ENCODE measurements at places on chromosomes 11 and 22.

DNA sequence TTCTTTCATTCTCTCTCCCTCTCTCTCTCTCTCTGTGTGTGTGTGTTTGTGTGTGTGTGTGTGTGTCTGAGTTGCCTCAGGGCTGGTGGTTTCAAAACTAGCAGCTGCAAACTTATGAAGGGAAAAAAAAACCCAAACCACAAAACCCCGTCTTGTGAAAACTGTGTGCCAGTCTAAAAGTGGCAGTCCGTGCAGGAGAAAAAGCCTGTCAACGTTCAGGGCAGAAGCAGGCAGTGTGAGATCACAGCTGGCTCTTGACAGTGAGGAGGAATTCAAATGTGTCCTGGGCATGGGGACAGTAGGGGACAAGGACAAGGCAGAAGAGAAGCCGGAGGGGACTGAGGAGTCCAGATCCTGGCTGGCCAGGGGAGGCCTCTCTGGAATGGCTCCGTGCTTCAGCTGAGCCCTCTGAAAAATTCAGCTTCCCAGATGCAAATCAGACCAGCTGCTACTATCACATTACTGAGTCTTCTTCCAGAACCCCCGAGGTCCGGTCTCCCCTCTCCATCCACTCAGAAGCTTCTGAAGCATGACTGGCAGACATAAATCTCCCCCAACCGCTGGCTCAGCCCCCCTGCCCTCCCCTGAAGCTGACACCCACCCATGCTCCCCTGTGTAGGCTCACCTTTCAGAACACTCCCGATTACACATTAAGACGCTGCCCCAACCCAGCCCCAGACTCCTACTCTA lies 31.9 kb downstream of the FLI1 start:
- DNase-seq = peak; percentile 37

DNA sequence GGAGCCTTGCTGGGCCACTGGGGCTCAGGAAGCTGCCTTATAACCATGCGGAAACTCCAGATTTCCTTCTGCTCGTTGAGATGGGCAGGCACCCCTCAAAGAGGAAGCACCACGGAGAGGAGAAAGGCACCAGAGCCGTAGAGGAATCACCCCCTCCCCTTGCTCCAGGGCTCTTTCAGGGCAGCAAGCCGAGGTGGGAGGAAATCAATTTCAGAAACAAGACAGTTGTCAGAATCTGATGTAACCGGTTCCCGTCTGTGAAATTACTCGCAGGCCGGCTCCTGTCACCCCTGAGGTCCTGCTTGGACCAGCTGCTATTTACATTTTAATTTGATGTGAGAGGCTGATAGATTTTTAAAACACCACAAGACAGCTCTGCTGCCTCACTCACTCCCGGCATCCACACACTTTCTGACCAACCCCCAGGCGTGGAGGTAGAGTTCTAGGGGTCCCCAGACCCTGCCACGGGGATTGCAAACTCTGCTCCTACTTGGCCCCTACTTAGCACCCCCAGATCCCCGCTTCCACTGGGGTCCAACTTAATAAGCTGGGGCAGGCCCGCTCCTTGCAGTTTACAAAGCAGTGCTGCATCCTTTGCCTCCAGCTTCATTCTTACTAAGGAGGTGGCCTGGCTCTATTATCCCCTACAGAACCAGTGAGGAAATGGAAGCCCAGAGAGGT lies 162.5 kb downstream of the CEP164 start:
- DNase-seq = no peak

DNA sequence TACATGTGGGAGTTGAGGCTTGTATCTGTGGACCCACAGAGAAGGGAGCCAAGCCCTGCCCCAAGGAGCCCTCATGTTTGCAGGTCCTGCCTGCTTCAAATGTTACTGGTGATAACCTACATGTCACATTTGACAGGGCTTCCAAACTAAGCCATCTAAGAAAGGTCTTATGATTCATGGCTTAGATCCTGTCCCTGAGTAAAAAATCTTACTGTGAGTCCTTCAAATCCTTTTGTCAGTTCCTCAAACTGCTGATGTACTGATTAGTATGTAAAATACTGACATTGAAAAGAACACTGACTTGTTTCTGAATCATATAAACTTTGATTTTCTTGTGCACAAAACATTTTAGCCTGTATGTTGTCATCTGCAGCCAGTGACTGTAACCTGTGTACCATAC lies 1.0 kb upstream of the PANX1 start:
- DNase-seq = no peak

DNA sequence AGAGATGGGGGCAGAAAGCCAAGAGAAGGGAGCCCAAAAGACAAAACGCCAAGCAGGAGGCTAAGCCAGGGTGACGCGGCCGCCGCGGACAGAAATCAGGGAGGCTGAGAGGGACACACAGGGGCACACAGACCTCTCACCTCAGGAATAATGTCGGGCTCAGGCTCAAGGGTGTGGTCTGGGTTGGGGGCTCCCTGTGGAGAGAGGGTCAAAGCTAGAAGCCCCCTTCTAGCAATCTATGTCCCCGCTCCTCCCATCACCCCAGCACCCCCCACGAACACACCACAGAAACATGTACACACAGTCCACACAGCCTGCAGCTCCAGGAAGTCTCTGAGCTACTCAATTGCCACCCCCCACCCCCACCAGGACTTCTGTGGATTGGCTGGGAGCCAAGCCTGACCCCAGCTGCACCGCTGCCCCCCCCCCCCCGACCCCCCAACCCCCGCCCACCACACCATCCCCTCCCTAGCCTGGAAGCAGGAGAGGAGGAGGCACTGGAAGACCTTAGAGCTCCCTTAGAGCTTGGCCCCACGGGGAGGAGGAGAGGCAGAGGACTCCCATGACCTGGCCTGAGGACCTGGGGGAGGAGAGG lies 6.9 kb downstream of the BCL9L start:
- no peak for DNase-seq

- DNase-seq = no peak
These were observed 14.9 kb downstream of the MMP20 start for GRCh38 chr11:102610200-102610599.

- DNase-seq = no peak
These were observed 24.3 kb upstream of the DEPDC7 start for GRCh38 chr11:32991427-32991826.

DNA sequence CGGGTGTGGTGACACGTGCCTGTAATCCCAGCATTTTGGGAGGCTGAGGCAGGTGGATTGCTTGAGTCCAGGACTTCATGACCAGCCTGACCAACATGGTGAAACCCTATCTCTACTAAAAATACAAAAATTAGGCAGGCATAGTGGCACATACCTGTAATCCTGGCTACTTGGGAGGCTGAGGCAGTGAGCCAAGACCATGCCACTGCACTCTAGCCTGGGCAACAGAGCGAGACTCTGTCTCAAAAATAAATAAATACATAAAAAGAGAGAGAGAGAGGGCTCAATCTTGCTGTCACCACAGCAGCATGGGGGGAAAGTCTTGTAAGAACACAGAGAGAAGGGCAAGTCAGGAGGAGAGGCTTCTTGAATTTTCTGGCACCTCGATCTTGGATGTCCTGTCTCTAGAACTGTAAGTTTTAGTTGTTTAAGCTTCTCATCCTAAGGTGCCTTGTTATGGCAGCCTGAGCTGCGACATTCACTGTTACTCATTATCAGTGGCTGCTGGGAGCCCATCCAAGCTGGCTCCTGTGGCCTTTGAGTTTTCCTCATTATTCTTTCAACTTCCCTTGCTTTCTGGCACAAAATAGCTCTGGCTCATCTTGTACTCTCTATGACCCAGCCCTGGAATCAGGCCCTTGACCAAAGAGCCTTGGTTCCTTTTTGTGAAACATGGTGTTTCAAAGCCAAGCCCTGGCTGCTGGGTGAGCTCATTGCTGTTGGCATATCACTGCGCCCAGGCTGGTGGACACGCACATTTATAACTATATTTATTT lies 8.0 kb upstream of the PSMC3 start:
- no peak for DNase-seq

GRCh38 chr11:88411265-88411664 lies 73.7 kb upstream of the CTSC start:
- DNase-seq = peak; percentile 85

GRCh38 chr22:21457023-21457787 lies 10.0 kb upstream of the TMEM191C start:
- peak; percentile 78 for DNase-seq

- peak; percentile 66 for DNase-seq
These were observed 3.1 kb upstream of the IGF2 start for GRCh38 chr11:2142300-2142759.

DNA sequence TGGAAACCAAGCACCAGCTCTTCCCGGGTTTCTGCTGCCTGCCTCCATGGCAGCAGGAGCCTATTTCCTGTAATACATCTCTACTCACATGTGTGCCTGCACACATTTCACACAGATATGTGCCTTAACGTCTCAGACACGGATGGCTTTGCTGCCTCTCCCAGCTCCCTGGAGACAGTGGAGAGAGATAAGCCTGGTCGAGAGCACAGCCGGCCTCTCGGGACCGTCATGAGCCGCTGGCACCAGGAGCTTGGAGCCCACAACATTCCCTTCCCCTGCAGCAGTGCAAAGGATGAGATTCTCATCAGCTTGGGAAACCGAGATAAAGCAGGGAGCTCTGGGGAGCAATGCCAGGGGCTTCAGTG lies 587.7 kb downstream of the BRD1 start:
- no peak for DNase-seq

DNA sequence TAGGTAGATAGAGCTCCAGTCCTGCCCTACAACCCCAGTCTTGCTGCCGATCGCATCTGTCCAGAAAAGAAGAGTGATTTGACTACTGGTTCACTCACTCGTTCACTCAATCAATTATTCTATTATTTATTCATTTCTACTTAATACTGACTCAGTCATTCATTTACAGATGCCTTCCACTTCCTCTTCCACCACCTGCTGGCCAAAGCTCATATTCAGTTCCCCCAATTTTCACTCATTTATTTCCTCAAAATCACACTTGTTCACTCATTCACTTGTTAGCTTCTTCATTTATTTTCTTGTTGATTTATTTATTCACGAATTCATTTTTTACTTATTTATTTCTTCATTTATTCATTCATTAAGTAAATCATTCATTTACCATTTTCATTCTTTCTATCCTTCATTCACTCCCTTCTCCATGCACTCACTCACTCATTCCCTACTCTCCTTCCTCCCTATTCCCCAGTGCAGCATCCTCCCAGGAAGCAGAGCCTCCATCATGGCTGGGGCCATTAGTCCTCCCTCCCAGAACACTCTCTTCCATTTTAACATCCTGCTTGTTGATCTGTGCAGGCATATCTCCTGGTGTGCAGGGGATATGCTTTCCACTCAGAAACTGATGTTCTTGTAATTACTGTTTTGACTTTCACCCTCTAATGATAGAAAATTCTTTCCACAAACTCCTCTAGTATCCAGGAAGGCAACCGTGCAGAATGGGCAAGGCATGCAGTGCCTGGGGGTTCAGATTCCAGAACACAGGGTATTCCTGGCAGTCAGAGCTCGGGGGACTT lies 281.0 kb downstream of the TENM4 start:
- no peak for DNase-seq

GRCh38 chr11:78200553-78200952 lies 11.8 kb downstream of the USP35 start:
- no peak for DNase-seq

DNA sequence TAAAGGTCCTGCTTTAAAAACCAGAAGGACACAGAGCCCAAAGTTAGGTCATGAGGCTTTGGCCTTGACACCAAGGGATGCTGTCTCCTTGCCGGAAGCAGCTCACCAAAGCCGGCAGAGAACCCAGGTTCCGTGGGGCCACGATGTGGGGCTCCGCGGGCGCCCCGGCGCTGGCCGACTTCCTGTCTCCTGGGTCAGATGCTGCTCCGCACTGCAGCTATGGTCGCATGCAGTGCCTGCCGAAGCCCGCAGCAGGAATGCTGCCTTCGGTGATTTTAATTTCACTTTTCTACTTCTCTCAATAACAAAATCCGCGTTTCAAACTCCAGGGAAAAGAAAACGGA lies 454 bp upstream of the OTUB1 start:
- no peak for DNase-seq

- peak; percentile 73 for DNase-seq
These were observed 99.1 kb downstream of the CD44 start for GRCh38 chr11:35237860-35238715.

GRCh38 chr22:47298017-47298785 lies 535.8 kb downstream of the TBC1D22A start:
- DNase-seq = no peak

DNA sequence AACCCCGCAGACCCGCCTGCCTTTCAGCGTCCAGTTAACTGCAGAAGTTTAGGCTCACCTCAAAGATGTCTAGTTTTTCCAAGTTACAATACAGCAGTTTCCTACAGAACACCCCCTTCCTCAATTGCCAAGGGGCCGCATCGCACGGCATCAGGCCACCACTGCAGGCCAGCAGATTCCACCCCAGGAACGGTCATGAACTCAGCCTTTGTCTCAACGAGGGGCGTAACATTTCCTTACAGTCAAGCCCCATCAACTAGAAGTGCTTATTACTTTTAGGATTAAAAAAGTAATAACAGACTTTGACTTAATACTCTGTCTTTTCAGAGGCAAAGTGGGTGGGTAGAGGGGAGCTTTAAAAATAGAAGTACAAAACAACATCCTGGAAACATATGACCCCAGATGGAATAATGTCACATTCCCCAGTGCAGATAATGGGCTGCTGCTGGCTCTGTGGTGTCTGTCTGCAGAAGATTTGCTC lies 36.3 kb downstream of the PPP2R1B start:
- DNase-seq = no peak

GRCh38 chr11:46235777-46236688 lies 41.4 kb upstream of the CREB3L1 start:
- DNase-seq = peak; percentile 55
